ENCODE measurements at places on chromosomes 2 and 18. TPM values are rescaled to one million over a fixed set of nuclear protein-coding genes. Genes with fewer than 3 reads are reported as not detected.

- no peak for DNase-seq
Measured at GRCh38 chr2:200742426-200742825, 69.3 kb upstream of the BZW1 start.

RGPD3 gene
- 0.49 TPM for polyA plus RNA-seq

DNA sequence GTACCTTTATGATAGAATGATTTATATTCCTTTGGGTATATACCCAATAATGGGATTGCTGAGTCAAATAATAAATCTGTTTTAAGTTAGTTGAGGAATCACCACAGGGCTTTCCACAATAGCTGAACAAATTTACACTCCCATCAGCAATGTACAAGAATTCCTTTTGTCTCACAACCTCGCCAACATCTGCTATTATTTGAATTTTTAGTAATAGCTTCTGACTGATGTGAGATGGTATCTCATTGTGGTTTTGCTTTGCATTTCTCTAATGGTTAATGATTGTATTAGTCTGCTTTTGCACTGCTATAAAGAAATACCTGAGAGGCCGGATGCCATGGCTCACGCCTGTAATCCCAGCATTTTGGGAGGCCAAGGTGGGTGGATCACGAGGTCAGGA, 1387.6 kb upstream of the ACVR2A start:
- no peak for DNase-seq

DNA sequence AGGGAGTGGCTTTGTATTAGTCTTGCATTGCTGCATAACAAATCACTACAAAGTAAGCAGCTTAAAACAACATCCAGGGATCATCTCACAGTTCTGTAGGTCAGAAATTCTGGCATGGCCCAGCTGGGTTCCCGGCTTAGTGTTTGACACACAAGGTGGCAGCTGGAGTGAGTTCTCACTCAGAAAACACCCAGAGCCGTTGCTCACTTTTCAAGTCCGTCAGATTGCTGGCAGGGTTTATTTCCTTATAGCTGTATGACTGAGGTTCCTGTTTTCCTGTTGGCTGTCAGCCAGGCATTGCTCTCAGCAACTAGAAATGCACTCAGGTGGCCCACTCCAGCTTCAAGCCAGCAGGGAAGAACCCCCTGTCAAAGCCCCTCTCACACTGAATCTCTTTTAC, 324.1 kb downstream of the CCDC178 start:
- no peak for DNase-seq

DNA sequence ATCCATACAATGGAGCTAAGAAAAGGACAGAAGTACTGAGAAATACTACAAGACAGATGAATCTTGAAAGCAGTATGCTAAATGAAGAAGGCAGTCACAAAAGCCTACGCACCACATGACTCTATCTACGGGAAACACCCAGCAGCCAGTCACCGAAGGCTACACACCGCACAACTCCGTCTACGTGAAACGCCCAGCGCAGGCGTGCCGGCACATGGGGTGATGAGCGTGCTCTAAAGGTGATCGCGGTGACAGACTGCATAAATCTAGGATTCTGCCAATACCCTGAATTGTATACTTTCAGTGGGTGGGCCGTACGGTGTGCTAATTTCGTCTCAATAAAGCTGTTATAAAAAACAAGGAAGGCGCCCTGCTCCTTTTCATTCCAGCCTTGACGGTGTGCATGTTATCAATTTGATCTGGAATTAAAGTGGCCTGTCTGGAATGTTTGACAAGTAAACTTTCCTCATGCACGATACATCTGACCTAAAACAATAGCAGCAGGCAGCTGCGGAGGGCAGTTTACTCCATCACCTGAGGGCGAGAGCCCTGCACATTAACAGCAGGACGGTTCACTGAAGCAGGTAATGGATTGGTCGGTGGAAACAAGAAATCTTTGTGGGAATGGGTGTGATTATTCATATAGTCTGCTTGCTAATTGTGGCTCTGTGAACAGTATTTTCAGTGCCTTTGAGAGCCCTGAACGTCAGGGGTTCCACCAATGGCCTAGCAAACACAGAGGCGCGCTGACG, 86.2 kb upstream of the SALL3 start:
- DNase-seq = no peak

COLEC12 gene
- 28.3 TPM for polyA plus RNA-seq

- no peak for DNase-seq
Measured at GRCh38 chr2:166410828-166411472, 35.2 kb upstream of the SCN9A start.

DNA sequence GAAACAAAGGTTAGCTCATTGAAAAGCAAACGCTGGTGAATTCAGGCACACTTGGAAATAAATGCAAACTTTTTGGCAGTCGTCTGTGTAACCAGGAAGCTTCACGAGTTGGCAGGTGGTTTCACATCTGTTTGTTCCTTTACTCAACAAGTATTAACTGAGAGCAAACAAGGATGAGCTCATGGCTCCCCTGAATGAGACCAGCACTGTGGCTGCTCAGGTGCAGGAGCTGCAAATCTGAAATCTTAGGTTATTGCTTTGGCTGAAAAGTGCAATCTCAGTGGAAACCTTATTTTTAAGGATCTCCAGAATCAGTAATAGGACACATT, 46.3 kb downstream of the SH3RF3 start:
- DNase-seq = no peak
